ENCODE measurements at places on chromosomes 7 and 10. TPM values are rescaled to one million over a fixed set of nuclear protein-coding genes. Genes with fewer than 3 reads are reported as not detected.

SNCG gene
- total RNA-seq, result 2.7 TPM

TFEC gene
- not detected for total RNA-seq

ZNF239 gene
- total RNA-seq, result 2.3 TPM

METTL27 gene
- total RNA-seq, result 20.9 TPM

C10orf53 gene
- not detected for total RNA-seq

MMD2 gene
- not detected for total RNA-seq

COMMD3 gene
- 16.1 TPM for total RNA-seq

PALS2 gene
- 54.6 TPM for total RNA-seq

CTAGE4 gene
- total RNA-seq, result 8.7 TPM

NPC1L1 gene
- total RNA-seq, result 2.7 TPM

CFAP70 gene
- total RNA-seq, result 0.70 TPM

UNCX gene
- total RNA-seq, result not detected

CUBN gene
- total RNA-seq, result 0.72 TPM

C10orf71 gene
- 0.07 TPM for total RNA-seq

PDE1C gene
- total RNA-seq, result 0.29 TPM

KIAA1549 gene
- total RNA-seq, result 18.7 TPM

GALNT17 gene
- 48.4 TPM for total RNA-seq

SLC35B4 gene
- 42.2 TPM for total RNA-seq

BAMBI gene
- 41.4 TPM for total RNA-seq

NACAD gene
- total RNA-seq, result 6.7 TPM

WEE2 gene
- total RNA-seq, result not detected

MPP7 gene
- total RNA-seq, result 4.1 TPM

KCNIP2 gene
- 5.2 TPM for total RNA-seq

Measured in endodermal cell (in vitro differentiated cells).